ENCODE measurements at places on chromosomes 2 and 18.

- peak; percentile 75 for DNase-seq
Measured at GRCh38 chr18:48336332-48336731, 72.9 kb downstream of the ZBTB7C start.

- DNase-seq: no peak
Measured at GRCh38 chr18:45792506-45793263, 32.8 kb upstream of the SIGLEC15 start.

DNA sequence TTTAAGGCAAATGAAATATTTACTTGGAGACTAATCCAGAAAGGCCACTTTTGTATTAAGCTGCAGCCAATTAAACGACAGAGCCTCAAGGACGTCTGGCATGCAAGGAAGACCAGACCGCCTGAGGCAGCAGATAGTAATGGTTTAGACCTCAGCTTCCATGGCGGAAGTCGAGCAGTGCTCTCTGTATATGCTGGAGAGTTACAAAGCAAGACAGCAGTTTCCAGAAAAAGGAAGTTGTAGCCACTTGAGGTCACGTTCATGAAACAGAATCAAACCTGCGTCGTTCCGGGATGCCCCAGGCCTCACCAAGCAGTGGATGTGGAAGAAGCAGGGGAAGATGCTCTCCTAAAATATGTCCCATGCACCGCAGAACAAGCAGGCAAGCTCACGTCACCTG is 142.0 kb downstream of the PTGR3 start:
- DNase-seq: no peak

DNA sequence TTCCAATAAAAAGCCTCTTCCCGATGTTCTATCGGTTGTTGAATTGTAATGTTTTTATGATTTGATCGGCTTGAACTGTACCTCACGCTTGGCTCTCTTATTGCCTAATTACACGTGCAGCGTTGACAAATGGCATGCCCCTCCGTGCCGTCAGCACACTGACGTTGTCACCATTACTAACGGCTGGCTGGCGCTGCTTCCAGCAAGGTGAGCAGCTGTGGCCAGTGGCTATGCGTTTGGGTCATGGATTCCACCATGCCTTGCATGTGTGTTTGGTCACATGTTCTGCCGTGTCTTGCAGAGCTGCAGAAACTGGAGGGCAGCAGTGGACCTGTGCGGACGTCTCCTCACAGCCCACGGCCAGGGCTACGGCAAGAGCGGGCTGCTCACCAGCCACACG is 42.1 kb downstream of the TRAPPC12 start:
- DNase-seq: no peak

DNA sequence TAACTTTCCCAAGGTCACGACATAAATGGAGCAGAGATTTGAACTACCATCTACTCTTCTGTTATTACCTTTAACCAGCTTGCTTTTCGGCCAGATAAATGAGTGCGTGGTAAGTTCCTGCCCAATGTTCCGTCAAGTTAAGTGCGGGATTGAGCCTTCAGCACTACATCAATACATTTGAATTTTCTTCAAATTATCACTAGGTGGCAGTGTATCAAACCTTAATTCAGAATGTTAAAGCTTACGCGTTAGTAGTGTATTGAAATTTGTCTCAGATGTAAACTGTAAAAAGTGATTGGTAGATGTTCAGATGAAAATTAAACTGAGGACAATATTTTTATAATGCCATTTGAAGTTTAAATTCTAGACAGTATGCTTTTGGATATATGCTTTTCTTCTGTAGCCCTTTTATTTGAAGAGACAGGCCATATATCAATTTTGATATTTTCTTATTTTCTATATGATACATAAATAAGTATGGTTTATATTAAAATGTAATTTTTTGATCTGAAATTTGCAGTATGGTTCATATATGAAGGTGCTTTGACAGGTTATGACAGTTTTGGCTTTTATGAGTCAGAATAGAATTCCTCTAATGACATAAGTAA is 681.3 kb downstream of the ADCYAP1 start:
- DNase-seq: no peak

DNA sequence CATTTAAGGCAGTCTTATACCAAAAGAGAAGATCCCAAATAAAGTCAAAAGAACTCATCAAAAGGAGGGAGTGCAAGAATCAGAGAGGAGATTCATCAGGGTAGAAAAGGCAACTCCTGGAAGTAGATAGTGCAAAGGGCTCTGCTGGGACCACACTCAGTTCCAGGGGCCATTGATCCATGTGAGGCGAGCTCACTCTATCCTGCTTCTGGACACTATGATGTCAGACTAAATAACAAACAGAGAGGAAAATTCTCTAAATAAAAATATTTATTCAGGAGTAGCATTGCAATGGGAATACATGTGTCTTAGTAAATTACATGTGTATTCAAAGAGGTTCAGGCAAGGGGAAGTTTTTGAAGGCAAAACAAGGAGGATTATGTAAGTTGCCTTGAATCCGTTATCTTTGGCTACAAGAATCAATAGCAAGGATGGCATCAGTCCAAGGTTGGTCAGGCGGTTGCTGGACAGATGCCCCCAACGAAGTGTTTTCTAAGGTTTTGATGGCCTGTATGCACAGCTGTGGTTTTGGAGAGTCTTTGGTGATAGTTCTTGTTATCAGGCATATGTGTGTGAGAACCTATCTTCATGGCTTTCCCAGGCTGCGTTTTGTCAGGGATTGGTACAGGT is 13.2 kb upstream of the SERPINB12 start:
- DNase-seq: no peak

DNA sequence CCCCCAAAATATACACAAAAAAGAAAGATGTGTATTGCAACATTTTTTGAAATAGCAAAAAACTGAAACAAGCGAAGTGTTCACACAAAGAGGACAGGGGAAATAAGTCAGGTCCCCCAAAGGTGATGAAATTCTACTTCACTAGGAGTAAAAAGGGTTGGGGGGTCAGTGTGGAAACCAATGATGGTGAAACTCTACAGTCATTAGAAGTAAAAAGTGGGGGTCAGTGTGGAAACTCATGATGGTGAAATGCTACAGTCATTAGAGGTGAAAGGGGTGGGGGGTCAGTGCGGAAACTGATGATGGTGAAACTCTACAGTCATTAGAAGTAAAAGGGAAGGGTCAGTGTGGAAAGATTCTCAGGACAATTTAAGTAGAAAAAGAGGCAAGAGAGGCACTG is 298.2 kb downstream of the EIPR1 start:
- DNase-seq: no peak

DNA sequence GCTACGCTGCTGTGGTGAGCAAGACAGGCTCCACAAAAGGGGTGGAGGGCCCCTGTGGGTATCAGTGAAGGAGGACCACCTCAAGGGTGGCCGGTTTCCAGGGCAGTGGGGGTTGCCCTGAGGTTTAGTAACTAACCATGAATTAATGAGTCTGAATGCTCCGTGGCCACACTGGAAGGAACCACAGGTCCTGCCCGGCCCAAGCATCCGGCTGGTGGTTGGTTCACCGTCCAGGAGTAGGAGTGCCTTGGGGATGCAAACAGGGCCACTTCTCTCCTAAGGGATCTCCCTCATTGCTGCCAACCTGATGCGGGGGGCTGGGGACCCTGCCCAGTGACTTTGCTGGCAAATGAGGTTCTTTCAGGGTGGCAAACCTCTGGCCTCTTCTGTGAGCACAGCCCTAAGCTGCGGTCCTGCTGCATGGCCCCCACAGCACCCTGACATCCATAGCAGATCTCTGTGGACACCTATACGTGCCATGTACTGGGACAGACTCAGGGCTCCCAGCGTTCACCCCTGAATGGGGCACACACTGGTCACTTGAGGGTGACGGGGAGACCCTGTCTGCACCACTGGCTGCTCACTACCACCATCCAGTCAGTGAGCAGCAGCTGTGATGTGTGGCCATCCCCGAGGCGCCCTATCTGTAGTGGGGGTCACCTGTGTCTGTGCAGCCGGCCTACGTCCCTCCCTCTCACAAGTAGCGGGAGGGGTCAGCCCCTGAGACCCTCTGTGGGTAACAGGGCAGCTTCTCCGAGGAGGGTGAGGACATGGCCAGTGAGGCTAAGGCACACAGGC is 41.6 kb downstream of the HS6ST1 start:
- peak; percentile 65 for DNase-seq

DNA sequence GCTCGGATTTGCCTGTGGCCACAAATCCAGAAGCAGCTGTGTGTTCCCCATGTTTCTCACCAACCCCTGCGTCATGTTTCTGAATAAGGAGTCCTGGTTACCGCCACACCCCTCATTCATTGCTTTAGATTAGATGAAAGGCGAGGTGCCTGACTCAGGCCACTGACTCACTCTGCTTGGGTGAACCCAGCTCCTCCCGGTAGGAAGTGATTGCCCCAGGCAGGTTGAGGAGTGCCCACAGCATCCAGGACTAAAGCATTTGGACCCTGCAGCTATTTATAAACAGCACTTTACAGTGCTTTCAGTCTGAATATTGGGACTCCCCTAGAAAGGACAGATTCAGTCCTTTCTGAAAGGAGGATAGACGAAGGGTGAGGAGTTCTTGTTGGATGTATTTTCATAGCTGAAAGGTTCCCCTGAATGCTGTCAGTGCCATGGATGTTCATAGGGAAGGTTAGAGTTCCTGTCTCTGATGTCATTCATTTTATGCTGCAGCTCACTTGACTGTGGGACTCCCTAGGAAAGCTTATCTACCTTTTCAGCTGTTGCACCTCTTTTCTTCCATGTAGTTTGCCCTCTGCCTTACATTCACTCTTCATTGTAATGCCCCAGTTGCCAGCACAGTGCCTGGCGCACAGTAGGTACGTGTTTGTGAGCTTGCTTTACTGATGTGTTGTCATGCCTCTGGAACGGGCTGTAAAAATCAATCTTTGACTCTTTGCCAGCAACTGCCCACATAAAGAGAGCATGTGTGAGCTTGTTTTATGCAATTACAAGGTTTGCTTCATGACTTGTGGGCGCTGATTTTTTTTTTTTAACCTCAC is 14.9 kb downstream of the ITGA6 start:
- no peak for DNase-seq

- no peak for DNase-seq
Measured at GRCh38 chr18:48733643-48734253, 194.9 kb downstream of the CTIF start.

GRCh38 chr2:58410549-58410948 is 169.4 kb upstream of the FANCL start:
- DNase-seq: no peak

DNA sequence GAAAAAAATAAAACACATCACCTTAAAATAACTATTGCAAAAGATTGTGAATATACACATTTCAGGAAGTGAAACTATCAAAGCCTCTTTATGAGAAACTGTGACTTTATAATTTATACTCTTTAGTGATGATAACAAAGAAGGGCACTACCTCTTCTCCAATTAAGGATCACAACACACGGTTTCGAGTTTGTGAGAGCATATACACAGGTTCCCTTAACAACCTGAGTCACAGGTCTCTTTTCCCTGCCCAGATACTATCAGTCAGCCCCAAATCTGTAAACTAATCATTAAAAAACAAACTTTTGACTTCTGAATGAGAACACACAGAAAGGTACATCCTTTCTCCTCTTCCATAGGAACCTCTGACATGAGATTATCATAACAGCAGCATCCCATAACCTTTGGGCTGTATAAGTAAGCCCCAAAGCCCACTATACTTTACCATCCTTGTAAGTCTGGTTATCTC is 44.9 kb downstream of the PTPN2 start:
- no peak for DNase-seq

GRCh38 chr18:50338122-50338521 is 36.7 kb upstream of the SKA1 start:
- no peak for DNase-seq

DNA sequence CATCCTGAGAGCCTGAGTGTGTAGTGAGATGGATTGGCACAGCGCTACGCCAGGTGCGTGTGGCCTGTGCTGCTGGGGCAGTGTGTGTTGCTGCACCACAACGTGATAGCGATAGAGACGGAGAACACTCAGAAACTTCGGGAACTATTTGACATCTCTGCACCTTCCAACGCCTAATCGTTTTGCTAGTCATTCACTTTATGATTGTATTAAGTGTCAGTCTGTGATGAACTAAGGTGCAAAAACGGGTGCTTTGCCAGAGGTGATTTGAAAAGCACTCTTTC is 26.0 kb upstream of the IGFBP2 start:
- peak; percentile 42 for DNase-seq

DNA sequence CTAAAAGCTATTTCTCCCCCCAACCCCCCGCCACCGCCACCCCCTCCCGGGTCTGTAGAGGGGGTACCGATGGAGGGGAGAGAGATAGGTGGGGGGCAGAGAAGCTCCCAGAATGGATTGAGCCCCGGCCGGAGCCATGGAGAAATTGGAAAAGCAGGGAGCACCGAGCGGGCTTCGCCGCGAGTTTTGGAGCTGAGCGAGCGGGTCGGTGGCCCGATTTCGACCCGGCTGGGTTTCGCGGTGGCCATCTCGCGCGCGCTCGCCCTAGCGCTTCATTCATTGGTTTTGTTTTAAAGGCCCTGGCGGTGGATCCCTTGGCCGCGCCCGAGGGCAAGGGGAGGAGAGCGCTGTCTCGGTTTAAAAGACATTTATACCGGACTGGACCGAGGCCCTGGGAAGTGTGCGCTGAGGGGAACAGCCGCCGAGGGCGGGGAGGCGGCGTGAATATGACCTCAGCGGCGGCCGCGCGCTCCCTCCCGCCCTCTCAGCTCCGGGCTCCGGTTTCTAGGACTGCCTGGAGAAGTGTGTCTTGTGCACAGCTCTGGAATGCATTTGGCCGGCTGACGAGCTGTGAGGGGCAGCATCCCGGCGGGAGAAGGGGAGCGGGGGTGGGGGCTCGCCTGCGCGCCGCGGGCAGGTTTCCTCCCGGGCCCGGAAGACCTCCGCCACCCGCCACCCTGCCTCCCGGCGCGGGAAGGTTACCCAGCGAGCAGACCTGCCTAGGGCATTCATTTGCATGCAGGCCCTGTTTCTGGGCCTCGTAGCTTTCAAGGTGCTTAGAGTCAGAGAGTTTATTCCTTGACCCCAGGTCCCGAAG is 1.7 kb upstream of the SMAD7 start:
- peak; percentile 96 for DNase-seq

DNA sequence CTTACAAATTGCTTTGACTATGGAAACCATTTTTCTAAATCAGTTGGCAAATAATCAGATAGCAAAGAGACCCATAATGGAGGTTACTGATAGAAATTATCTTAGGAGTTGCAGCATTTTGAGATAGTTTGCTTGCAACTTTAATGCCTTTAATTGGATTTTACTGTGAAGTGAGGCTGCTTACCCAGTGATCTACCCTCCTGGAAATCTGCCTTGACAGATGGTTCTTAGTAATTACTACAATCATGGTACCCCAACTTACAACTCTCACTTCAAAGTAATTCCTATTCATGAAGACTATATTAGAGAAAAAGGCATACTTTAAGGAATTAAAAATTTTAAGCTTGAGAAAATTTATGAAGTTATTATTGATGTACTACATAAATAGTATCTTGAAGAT is 1288.6 kb upstream of the CDH2 start:
- DNase-seq: no peak

DNA sequence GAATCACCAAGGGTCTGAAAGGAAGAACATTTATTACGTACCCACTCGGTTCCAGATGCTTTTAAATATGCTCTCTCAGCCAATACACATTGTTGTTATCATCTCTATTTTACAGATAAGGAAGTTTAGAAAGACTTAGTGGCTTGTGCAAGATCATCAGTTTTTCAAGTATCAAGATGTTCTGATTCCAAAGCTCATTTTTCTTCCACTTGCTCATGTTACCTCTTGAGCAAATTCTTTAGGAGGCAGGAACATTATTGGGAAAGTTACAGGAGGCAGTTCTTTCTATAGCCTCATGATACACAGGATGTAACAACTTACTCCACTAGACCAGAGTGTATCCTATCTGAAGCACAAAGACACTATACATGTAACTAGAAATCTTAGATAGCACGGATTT is 65.0 kb upstream of the MMADHC start:
- DNase-seq: no peak
